Retina (tissue), 1 donor: ENCODE measurements at places on chromosomes 4 and X.

DNA sequence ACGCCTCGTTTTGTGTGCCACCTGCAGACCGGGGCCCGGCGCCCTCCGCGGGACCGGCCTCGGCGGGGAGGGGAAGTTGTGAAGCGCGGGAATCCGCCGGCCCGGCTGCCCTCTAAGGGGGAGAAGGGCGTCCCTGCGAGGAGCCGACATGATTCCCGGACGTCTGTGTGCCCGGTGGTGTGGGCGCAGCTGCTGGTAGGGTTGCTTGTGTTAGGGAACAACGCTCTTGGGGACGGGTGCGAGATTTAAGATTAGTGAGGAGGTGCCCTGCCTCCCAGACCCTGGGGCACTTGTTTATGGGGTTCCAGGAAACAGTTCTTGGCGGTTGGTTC is 627 bp downstream of the CDKN2AIP start:
- no peak for DNase-seq

- DNase-seq = no peak
Observed at GRCh38 chrX:15515931-15516330, 15.3 kb downstream of the BMX start.

DNA sequence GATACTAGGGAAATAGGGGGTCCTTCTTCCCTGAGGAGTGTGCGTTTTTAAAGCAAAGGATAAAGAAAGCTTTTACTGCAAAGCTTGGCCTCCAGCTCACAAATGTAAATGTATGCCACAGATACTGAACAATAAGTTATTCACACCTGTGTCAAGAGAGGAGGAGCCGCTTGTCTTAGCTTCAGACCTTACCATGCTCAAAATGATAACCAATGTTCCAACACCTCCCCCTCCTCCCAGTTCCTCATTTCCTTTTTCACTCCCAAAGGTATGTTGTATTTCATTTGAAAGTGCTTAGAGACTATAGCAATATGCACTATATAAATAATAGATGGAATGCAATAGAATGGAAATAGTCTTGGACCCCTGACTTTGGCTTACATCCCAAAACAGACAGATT is 47.0 kb upstream of the RAPGEF2 start:
- DNase-seq = no peak

GRCh38 chrX:51798701-51799100 is 55.5 kb downstream of the GSPT2 start:
- DNase-seq = no peak

- no peak for DNase-seq
Observed at GRCh38 chrX:22634083-22634482, 361.4 kb downstream of the CBLL2 start.

DNA sequence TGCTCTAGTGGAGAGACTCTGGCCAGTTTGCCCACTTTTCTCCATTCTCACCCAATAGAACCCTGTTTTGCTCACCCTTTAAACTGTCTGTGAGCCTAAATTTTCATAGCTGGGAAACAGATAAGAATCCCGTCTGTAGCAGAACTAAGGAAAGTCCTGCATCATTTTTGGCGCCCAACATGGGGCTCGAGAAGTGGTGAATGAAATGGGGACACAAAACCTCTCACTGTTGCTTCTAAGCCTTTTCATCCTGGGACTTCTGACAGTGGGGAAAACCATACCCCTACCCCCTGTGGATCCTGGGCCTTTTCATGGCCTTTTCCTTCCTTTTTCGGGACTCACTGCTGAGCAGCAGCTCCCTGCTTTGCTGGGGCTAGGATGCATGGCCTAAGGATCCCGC is 189.9 kb downstream of the INPP4B start:
- DNase-seq = peak; percentile 1

DNA sequence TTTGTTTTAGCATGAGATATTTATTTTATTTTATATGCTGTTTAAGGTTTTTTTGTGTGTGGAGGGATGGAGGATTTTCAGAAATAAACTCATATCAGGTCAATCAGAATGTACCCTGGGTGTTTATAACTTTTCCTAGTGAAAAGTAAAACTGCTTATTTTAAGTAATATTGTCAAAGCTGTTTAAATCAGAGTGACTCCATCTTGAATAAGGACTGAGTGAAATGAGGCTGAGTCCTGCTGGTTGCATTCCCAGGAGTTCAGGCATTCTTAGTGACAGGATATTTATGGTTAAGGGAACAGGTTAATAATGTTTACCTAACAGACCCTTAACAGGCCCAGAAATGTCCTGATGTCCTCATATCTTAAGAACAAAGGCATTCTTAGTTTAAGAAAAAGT is 1160.9 kb upstream of the PCDH7 start:
- no peak for DNase-seq

- peak; percentile 6 for DNase-seq
Observed at GRCh38 chrX:88613338-88613737, 133.7 kb upstream of the CPXCR1 start.

GRCh38 chr4:128770807-128771206 is 38.7 kb upstream of the JADE1 start:
- no peak for DNase-seq

- DNase-seq = no peak
Observed at GRCh38 chr4:53171797-53172196, 194.1 kb downstream of the SCFD2 start.

- peak; percentile 95 for DNase-seq
Observed at GRCh38 chr4:89836897-89837384, at the start of gene SNCA. Gene SNCA, minus strand, starts transcription at chr4:89837161. Its CDS starts 1,494 bp downstream, at chr4:89835667.

DNA sequence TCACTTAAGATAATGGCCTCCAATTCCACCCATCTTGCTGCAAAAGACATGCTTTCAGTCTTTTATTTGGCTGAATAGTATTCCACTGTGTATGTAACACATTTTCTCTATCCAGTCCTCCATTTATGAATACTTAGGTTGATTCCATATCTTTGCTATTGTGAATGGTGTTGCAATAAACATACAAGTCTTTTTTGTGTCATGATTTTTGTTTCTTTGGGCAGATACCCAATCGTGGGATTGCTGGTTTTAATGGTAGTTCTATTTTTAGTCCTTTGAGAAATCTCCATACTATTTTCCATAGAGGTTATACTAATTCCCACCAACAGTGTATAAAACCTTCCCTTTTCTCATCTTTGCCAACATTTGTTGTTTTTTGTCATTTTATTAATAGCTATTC is 180.9 kb downstream of the SMIM20 start:
- no peak for DNase-seq

DNA sequence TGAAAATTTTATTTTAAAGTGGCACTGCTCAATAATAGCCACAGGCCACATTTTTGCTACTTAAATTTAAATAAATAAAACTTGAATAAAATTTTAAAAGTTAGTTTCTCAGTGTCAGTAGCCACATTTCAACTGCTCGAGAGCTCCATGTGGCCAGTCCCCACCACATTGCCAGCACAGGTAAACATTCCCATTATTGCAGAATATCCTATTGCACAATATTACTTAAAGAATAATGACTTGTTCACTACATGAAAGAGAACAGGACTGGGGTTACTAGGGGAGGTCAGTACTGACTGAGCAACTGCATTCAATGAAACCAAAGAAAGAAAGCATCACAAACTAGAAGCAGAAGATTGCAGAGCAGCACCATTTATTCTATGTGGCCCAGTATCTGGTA is 2201.6 kb upstream of the TENM3 start:
- no peak for DNase-seq

- DNase-seq = no peak
Observed at GRCh38 chrX:78886550-78886949, 58.6 kb upstream of the P2RY10 start.

DNA sequence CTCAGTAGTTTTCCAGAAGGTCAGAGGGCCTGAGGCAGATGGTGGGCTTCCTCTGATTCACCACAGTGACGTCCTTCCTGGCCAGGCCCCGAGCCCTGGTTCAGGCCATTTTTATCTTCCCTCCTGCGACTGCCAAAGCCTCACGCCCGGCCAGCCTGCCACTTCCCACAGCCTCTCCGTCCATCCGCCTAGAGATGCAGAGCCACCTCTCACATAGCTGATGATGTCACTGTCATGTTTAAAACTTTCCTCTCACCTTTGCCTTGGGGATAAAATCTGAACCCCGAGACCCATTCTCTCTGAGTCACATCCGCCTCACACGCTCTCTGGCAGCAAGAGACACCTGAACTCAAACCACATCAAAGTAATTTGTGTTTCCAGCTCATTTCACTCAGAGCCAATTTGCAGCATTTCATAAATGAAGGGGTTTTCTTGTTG is 175.3 kb downstream of the QDPR start:
- no peak for DNase-seq

DNA sequence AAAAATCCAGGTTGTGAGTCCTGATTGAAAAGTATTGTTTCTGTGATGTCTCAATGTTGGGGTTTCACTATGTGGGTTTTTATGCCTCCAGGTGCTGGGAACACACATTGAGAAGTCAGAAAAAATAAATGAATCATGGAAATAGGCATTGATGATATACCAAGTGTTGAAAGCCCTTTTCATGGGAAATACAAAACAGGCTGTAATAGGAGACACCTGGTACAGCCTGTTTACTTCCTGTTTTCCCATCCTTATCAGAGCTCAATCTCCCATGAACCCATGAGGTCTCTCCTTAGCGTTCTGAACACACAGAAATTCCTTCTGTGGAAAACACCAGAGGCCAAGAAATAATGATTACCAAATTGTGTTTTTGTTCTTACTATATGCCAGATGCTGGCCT is 106.3 kb upstream of the BOD1L1 start:
- no peak for DNase-seq

- no peak for DNase-seq
Observed at GRCh38 chrX:48831136-48831908, 4.1 kb downstream of the PCSK1N start.

- DNase-seq = no peak
Observed at GRCh38 chr4:123300222-123301039, 96.2 kb upstream of the SPRY1 start.

DNA sequence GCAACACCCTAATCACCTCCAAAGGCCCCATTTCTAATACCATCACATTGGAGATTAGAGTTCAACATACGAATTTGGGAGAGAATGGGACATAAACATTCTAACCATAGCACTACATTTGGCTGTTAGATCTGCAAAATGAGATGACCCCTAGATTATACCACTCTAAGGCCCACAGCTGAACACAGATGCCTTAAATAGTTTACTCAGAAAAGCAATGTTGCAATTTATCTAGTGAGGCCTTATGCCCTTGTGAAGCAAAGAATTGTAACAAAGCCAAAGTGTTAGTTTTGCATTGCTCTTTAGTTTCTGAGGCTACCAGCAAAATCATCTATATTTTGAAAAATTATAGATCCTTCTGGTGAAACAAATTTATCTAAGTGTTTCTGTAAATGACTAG is 31.6 kb upstream of the ARHGEF6 start:
- no peak for DNase-seq

GRCh38 chr4:187125062-187125461 is 401.4 kb upstream of the FAT1 start:
- DNase-seq = no peak

GRCh38 chrX:69290292-69290691 is 125.0 kb upstream of the PJA1 start:
- DNase-seq = no peak

DNA sequence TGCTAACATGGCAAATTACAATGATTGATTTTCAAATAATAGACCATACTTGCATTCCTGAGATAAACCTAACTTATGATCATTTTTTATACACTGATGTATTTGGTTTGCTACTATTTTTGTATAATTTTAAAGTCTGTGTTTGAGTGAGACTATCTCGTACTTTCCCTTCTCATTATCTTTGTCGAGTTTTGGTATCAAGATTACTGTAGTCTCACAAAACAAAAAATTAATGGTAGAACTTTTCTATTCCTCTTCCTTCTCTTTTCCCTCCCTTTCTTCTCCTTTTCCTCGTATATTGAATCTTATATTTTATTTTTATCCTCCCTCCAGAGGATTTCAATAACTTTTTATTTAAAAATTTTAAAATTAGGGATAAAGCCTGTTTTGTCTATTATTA is 41.5 kb downstream of the RGS12 start:
- no peak for DNase-seq

- no peak for DNase-seq
Observed at GRCh38 chr4:48509543-48509942, 19.5 kb downstream of the ZAR1 start.

DNA sequence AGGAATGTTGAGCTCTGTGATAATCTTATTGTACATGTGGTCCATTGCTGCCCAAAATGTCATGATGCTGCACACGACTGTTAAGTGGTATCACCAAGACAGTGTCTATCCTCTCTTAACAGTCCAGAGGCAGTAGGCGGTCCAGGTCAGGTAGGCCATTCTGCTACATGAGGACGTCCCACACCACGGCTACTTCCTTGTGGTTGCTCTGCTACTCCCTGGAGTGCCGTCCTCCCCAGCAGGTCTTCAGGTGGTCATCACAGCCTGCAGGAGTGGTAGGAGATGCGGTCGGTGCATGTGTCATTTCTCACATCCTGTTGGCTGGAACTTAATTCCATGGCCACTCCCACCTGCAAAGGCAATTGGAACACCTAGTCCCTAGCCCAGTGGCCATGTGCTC is 11.5 kb upstream of the STK32B start:
- DNase-seq = no peak

- DNase-seq = no peak
Observed at GRCh38 chr4:151153585-151153984, 54.2 kb downstream of the RPS3A start.

GRCh38 chrX:115563633-115564162 is 2.7 kb downstream of the PLS3 start:
- no peak for DNase-seq

- DNase-seq = no peak
Observed at GRCh38 chr4:7703688-7704087, 236.0 kb downstream of the AFAP1 start.

- peak; percentile 41 for DNase-seq
Observed at GRCh38 chr4:108834835-108835384, 72.1 kb upstream of the ETNPPL start.

DNA sequence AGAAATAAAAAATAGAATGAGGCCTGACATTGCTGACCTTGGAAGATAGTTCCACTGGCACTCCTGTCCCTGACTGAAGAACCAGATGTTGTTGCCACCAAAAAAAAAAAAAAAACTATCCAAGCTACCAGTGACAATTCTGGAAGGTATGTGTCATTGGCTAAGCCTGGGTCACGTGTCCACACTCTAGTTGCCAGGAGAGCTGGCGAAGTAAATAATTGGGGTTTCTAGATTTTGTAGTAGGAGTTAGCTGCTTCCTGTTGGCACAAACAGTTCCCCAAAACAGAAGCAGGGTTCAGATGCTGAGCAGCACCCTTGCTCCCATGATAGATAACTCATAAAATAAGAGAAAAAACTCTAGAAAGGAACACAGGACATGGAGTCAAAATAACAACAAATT is 20.5 kb downstream of the MND1 start:
- DNase-seq = no peak

DNA sequence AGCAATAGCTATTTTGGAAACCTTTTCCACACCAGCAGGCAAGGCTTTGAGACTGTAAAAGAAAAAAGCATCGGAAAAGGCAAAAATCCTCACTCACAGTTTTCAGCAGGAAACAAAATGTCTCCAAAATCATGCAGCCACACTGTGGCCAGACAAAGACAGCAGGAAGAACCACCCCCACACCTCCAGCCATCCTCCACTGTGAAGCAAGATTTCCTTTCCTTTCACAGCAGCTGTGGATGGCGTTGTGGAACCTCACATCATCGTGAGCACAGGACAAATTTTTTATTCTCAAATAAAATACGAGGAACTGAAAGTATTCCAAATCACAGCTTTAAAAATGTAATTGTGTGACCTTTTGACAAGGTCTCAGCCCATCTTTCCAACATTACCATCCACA is 351.7 kb upstream of the NOCT start:
- DNase-seq = no peak

- DNase-seq = no peak
Observed at GRCh38 chrX:96211953-96212352, 472.7 kb upstream of the DIAPH2 start.

GRCh38 chrX:143270317-143270716 is 244.6 kb downstream of the SPANXN4 start:
- no peak for DNase-seq
